Right ventricle myocardium inferior (tissue), 1 donor: ENCODE measurements at places on chromosomes 5 and 9. TPM values are rescaled to one million over a fixed set of nuclear protein-coding genes. Genes with fewer than 3 reads are reported as not detected.

- no peak for DNase-seq
These were observed 456.9 kb downstream of the TAF11L14 start for GRCh38 chr5:18091142-18091541.

- DNase-seq = no peak
These were observed 20.2 kb upstream of the ANXA1 start for GRCh38 chr9:73131461-73131860.

DNA sequence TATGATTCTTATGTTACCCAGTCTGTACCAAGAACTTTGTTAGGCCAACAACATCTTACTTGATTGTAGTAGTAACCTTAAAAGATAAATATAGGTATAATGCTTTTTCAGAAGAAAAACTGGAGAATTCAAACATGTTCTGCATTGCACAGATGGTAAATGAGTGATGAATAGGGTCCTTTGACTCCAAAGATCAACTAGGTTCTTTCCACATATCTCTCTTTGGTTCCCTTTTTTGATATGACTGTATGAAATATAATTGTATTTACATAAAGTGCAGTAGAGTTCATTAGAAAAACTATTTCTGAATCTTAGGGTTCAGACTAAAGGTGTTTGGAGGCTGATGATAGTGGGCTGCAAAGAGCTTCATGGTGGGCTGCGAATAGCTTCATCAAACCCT is 150.5 kb upstream of the CDKN2B start:
- no peak for DNase-seq

GRCh38 chr9:114405294-114406034 is 17.7 kb upstream of the AKNA start:
- DNase-seq = peak; percentile 87

DNA sequence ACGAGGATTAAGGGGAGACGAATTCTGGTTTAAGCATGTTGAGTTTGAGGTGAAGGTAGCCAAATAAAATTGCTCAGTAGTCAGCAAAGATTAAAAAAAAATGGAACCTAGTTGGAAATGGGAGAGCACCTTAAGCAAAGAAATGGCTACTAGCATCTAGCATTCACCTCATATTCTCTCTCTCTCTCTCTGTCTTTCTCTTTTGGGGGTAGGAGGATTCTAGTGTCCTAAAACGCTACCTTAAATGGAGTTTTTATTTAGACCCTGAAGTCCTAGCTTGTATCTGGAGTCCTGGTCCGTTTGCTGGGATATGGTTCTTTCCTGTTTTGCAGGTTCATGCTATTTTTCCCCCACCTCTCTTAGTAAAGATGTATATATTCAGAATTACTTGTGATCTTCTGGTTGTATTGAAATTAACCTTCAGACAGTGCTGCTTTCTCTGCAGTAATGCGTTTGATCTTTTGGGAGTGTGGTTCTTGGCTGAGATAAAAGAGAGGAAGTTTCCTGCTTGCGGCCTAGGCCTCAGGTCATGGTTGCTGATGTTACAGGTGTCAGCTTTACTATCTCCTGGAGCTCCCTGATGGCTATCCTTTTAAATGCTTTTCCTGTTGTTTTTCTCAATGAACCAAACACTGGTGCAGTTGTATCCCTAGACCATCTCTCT is 8.0 kb downstream of the TGFBR1 start:
- no peak for DNase-seq

- DNase-seq = no peak
These were observed 45.2 kb upstream of the FYB1 start for GRCh38 chr5:39264528-39264927.

GRCh38 chr5:132445930-132446329 is 44.6 kb downstream of the IRF1 start:
- DNase-seq = no peak

GRCh38 chr5:78483809-78484521 is 123.5 kb downstream of the SCAMP1 start:
- DNase-seq = no peak

- DNase-seq = no peak
These were observed 78.6 kb downstream of the TMC1 start for GRCh38 chr9:72599874-72600534.

DNA sequence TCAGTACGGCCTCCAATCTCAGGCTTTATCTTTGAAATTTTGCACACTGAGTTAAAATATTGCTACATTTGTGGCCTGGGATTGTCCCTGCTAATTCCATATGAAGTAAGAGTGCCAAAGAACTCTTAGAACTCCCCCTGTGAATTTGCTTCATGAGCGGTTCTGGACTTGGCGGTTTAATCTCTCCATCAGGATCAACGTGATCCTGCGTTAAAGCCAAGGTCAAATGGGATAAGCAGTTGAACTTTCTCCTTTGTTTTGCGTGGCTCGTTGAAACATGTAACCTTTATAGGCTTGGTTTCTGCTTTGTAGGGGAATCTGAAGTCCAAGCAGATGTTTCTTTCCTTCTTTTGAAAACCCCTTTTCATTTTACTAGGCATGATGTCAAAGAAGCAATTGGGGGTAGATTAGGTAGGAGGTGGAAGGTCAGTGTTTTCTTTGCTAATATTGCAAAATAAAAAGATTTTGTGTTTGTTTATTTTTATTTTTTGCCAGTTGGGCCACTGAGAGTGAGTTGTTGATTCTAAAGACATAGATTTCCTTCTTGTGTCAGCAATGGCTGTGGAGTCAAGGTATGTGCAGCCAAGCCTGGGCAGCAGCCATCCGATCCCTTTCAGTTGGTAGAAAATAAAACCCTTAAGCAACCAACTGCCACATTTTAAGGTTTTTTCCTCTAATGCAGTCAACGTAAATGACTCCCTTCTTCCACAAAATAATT is 390.8 kb downstream of the NNT start:
- no peak for DNase-seq

DNA sequence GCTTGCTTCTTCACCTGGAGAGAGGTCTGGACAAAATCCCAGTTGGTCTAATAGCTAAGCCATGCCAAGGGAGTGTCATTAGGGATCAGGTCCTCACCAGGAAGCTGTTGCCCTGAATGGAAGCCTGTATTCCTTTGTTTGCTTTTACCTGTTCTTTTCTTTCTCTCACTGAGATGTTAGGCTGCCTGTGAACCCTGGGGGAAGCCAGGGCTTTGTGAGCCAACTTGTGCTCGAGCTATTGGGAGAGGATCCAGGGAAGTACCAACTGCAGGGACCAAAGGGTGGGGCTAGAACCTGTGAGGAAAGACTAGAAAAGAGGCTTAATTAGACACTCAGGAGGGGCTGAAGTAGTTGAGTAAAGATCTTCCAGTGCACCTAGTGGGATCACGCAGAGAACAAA is 451.2 kb upstream of the TLE4 start:
- DNase-seq = no peak

DNA sequence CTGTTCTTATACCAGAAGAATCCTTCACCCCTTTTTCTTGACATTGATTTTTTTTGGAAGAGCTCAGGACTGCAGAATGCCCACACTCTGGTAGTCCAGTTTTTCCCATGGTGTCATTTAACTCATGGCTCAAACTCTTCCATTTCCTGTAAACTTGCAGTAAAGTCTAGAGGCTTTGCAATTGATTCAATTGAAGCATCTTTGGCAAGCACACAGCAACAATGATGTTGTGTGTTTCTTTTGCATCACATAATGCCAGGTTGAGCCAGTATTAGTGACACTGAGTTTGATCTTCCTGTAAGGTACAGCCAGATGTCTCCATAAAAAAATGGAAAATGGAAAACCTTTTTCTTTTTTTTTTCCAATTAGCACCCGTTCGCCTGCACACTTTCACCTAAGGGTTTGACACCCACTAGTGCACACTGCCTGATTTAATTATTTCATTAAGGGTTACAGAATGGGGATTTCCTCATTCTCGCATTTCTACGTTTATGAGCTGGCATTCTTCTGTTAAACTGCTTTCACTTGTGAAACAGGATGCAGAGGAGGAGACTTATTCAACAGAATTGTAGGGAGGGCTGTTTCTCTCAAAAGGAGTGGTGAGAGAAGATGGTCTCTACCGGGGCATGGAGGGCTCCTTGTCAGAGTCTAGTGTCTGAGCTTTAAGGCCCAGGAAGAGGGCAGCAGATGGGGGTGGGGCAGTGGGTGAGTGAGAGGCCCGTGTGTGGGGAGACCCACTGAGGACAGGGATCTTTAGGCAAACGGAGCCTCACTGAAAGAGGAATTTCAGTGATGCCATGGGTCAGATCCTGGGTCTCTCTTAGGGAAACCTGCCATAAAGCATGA is 2.2 kb upstream of the S1PR3 start:
- no peak for DNase-seq

DNA sequence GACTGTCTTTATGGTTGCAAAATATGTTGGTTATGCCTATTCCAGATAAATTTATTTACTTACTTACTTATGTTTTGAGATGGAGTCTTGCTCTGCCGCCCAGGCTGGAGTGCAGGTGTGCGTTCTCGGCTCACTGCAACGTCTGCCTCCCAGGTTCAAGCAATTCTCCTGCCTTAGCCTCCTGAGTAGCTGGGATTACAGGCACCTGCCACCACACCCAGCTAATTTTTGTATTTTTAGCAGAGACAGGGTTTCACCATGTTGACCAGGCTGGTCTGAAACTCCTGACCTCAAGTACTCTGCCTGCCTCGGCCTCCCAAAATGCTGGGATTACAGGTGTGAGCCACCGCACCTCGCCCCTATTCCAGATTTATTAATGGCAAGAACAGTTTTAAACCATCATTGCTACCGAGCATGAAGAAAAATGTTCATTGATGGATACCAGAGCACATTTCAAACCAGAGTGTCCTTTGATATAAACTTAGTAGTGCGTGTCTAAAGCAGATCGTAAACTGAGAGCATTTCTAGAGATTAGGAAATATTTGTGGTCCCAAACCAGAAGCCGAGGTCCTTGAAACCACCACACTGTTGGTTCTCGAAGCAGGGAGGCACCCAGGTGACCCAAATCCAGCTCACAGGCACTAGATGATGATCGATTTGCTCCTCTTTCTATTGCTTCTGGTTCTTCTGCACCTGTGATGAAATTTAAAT is 85.2 kb downstream of the GRAMD2B start:
- peak; percentile 55 for DNase-seq

GRCh38 chr9:79695531-79696175 is 123.9 kb downstream of the TLE4 start:
- DNase-seq = no peak

DNA sequence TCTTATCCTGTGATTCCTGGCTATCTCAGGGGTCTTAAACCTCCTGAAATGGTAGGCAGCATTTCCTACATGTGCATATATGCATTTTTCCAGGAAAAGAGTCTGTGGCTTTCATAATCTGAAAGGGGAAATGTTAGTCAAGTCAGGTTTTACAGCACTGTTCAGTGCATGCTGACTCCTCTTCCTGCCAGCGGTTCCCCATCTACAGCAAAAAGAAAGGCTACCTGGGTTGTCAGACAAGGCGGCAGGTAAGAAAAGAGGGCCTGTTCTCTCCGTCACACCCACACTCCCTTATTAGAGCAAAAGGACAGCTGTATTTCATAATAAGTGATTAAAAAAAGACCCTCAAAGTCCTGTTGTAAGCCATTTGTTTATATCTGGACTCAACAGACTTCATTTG is 4.3 kb upstream of the SPATA6L start:
- no peak for DNase-seq

DNA sequence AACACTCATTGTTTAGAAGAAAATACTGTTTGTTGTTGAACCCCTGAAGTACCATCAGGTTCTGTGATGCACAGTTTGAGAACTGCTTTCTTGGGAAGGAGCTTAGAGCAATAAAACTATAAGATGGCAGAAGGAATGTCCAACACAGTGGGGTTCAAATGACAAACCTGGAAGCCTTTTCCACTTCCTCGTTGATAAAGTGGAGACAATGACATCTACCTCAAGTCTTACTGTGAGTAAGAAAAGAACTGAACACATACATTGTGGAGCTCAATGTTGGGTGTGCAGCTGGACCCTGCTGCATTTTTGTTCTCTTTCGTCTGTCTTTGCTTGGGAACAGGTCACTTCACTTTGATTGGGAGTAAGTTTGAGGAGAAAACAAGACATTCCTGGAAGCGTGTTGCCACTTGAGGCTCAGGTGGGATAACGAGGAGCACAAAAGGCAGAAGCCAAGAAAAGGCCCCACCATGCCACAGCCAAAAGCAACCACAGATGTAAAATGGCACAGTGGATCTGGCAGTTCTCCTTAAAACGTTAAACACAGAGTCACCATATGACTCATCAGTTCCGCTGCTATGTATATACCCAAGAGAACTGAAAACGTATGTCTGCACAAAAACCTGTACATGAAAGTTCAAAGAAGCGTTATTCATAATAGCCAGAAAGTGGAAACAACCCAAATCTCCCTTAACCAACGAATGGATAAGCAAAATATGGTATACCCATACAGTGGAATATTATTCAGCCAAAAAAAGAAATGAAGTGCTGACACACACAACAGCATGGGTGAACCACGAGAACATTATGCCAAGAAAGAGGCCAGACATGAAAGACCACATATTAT is 42.9 kb upstream of the SUB1 start:
- DNase-seq = no peak

GRCh38 chr9:97501972-97502221 is 431 bp downstream of the TMOD1 start:
- DNase-seq = no peak

DNA sequence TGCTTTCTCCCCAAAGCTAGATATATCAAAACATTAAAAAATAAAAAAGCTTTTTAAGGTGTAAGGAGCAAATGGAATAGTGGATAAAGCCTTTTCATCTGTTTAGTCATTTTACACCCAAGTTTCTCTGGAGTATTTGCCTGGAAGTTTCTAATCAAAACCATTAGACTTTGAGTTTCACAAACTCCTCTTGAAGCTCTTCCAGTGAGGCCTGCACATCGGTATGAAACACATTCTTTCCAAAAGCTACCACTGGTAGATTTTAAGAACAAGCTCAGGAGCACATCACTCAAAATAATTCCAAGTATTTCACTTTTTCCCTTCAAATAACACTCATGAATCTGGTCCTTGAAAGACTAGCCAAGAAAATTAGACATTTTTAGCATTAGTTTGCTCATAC is 5.7 kb downstream of the TRIM52 start:
- no peak for DNase-seq

DNA sequence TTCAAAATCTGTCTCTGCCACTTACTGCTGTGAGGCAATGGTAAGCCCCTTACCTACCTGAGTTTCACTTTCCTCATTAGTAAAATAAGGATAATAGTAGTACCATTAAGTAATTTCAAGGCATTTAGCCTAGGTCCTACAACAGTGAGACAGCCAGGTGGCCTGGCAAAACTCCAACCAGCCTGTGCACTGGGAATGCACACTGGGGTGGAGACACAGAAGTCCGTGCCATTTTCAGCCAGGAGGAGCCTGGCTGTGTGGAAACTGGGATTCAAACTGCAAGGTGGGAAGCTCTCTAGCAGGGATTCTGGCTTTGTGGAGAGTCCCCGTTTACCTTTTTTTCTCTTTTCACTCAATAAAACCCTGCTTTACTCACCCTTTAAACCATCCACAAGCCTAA is 630.4 kb downstream of the PRELID2 start:
- DNase-seq = no peak

Gene ECSCR
- 21.4 TPM for total RNA-seq

Gene KIF4B
- total RNA-seq = not detected

Gene CTNNA1
- total RNA-seq = 322 TPM

Gene AGXT2
- not detected for total RNA-seq

Gene SV2C
- 0.22 TPM for total RNA-seq

Gene SPATA31A3
- not detected for total RNA-seq

Gene HTR4
- total RNA-seq = 0.22 TPM

Gene ABL1
- 33.0 TPM for total RNA-seq
